ENCODE measurements at places on chromosomes 16 and 17.

- no peak for DNase-seq
Measured at GRCh38 chr16:68740628-68741346, 3.7 kb downstream of the CDH1 start.

- DNase-seq, result no peak
Measured at GRCh38 chr16:54228325-54228724, 58.3 kb downstream of the IRX3 start.

GRCh38 chr17:46995841-46996571 lies 17.0 kb upstream of the RPRML start:
- DNase-seq, result no peak

- DNase-seq, result no peak
Measured at GRCh38 chr16:86850670-86851069, 272.3 kb downstream of the FOXL1 start.

- DNase-seq, result no peak
Measured at GRCh38 chr17:60356940-60357339, 35.0 kb downstream of the USP32 start.
